Activated naive CD4-positive, alpha-beta T cell treated with anti-CD3 and anti-CD28 coated beads for 36 hours (primary cell): ENCODE measurements at places on chromosomes 5 and 9.

- DNase-seq = no peak
Measured at GRCh38 chr5:143161885-143162540, 241.5 kb downstream of the NR3C1 start.

- no peak for DNase-seq
Measured at GRCh38 chr9:84379740-84380139, 39.2 kb upstream of the SLC28A3 start.

GRCh38 chr9:87950765-87951488, 23.4 kb downstream of the CDK20 start:
- DNase-seq = no peak

- peak; percentile 24 for DNase-seq
Measured at GRCh38 chr9:3954331-3955304, 345.2 kb downstream of the GLIS3 start.

- no peak for DNase-seq
Measured at GRCh38 chr9:98793031-98793430, 3.3 kb downstream of the ANKS6 start.

GRCh38 chr9:137648396-137648795, 29.6 kb downstream of the EHMT1 start:
- no peak for DNase-seq

DNA sequence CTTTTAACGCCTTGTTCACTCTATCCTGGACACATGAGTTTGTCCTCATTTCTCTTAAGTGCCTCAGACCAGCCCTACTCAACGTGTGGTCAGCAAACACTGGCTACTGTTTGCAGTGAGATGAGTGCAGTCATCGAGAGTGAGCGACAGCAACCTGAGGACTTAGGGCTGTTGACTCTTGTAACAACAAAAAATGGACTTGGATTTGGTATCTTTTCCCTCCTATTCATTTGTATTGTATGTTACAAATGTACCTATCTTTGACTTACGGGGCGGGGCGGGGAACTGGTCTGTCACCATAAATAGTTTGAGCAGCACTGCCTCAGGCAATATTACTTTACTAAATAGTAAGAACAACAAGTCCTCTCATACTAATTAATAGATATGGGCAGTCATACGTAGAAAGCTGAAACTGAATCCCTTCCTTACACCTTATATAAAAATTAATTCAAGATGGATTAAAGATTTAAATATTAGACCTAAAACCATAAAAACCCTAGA, 84.1 kb downstream of the TLE1 start:
- no peak for DNase-seq

- DNase-seq = no peak
Measured at GRCh38 chr5:15499528-15500324, at the start of gene FBXL7. FBXL7 (plus strand) TSS chr5:15500180.

- no peak for DNase-seq
Measured at GRCh38 chr5:133938039-133938821, 30.2 kb downstream of the C5orf15 start.

DNA sequence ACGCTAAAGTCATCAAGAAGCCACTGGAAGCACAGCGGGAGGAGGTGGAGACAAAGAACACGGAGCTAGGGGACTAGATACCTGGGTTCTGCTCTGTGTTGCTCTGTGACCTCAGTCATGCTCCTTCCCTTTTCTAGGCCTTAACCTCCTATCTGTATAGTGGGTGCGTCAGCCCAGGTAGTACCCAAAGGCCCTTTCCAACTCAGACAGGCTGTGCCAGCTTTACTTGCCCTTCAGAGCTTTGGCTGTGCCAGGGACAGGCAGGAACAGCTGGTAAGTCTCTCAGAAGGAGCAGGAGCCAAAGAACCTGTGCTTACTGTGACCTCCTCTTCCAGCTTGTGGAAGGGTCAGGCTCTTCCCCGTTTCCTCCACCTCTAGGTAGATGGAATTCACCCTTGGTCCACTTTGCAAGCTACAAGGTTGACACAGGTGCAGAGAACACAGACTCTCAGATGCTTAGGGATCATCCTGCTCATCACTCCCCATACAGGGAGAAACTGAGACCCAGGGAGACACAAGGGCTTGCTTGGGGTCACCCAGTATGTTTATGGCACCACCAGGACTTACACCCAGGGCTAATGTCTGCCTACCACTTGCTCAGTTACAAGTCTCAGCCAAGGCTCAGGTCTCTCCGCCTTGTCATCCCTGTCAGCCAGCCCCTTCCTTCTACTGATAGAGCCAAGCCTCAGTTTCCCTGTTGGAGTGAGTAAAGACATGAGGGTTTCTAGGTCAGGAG, 1.7 kb downstream of the CCDC69 start:
- DNase-seq = peak; percentile 35
